Progenitor cell of endocrine pancreas (in vitro differentiated cells): ENCODE measurements at places on chromosomes 2 and 18.
A peak's percentile ranks its signal among the peaks of the same experiment; 100 is the strongest.

- DNase-seq, result peak; percentile 14
Measured at GRCh38 chr18:59837586-59837985, 62.2 kb upstream of the PMAIP1 start.

DNA sequence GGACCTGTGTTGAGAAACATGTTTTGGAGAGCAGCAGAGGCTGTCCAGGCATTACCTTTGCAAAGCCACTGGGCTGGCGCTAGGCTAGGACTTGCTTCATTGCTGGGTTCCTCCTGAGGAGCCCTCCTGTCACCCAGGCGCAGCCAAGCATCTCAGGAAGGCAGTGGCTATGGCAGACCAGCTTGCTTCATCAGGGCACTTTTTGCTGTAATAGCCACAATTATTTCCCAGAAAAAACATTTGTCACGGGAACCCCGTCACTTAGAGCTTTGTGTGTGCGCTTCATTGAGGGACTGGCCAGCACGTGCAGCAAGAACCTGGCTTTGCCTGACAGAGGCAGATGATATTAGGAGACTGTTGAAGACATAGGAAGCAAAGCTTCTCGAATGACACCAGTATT lies 36.4 kb downstream of the SLC20A1 start:
- DNase-seq, result no peak

DNA sequence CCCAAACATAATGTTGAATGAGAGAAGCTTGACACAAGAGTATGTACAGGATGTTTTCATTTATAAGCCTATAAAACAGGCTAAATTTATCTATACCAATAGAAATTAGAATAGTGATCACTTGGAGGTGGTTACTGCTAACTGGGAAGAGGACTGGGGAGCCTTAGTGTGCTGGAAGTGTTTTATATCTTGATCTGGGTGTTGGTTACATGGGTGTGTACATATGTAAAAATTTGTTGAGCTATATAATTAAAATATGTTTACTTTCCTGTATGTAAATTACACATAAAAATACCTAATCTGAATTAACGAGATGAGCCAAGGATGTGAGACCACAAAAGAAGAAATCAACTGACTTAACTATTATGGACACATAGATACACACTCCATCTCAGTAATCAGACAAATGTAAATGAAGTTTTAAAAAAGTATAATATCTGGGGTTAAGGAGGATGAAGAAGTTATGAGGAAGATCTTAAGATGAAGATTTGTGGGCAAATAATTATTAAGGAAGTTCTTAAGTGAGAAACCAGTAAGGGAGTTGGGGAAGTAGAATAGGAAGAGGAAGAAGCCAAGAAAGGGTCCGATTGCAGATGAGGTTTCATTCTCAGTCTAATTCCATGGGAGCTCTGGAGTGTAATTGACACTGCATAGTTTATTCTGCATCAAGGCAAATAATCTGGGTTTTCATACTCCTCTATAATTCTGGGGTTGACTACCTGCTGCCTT lies 32.3 kb upstream of the NABP1 start:
- DNase-seq, result no peak

GRCh38 chr2:233468741-233469110 lies 97.9 kb downstream of the USP40 start:
- no peak for DNase-seq

GRCh38 chr2:71896385-71897136 lies 251.1 kb downstream of the CYP26B1 start:
- DNase-seq, result no peak

- no peak for DNase-seq
Measured at GRCh38 chr2:162258686-162259085, 15.4 kb upstream of the FAP start.

- no peak for DNase-seq
Measured at GRCh38 chr2:72554381-72554780, 271.5 kb downstream of the EXOC6B start.

DNA sequence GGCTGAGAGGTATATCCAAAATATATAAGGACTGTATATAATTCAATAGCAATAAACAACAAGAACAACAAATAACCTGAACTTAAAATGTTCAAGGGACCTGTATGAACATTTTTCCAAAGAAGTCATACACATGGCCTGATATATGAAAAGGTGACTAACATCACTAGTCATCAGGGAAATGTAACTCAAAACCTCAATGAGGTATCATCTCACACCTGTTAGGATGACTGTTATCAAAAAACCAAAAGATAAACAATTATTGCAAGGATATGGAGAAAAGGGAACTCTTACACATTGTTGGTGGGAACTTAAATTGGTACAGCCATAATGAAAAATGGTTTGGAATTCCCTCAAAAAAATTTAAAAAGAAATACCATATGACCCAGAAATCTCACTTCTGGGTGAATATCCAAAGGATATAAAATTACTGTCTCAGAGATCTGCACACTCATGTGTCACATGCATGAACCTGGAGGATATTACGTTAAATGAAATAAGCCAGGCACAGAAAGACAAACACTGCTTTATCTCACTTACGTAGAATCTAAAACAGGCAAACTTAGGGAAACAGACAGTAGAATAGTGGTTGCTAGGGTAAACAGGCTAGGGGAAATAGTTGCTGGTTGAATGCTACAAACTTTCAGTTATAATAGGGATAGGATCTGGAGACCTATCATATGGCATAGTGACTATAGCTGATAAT lies 334.5 kb upstream of the MMADHC start:
- no peak for DNase-seq

DNA sequence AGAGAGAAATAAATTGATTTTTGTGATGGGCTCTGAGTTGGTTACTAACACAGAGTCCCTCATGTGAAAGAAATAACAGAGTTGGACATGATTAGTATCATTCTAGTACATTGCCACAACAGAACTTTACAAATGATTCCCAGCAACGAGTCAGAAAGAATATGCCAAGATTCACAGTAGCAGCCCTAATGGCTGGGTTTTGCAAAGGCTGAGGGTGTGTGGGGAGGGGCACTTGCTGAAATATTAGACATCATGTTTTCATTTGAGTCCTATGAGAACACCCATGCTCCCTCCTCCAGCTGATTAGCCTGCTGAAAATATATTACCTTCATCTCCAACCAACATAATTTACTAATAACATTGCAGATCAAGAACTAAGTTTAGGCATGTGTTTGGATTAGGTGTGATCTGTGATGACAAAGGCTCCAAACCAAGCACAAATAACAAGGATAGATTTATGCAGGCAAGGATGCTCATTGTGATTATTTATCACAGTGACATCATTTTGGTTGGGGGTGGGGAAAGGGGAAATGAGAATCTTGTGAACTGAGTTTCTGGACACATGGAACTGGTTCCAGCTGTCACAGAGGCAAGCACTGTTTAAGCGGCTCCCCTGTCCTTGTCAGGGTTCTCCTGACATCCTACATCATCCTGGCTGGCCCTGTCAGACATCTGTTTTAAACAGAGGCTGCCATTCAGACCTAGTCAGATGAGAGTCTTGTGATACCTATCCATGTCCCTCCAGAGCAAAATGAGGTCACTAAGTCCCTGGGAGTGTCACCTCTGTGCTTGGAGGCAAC lies 205.8 kb upstream of the NCKAP5 start:
- DNase-seq, result no peak
